ENCODE measurements at places on chromosomes 2 and 18.

DNA sequence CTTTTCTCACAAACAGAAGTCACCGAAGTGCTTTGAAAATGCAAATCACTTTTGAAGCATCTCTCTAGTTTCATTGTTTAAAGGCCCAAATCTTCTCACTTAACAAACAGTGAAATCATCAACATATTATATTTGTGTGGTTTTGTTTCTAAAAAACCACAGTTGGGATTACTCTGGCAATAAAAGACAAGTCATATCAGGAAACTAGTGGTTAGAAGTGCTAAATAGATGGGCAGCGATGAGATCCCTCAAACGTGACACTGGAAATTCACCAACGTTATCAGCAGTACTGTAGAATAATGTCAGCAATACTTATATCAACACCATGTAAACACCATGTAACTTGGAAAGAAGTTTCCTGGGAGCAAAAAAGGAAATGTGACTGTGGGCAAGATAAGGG is 893.5 kb downstream of the SUCLG1 start:
- no peak for DNase-seq

DNA sequence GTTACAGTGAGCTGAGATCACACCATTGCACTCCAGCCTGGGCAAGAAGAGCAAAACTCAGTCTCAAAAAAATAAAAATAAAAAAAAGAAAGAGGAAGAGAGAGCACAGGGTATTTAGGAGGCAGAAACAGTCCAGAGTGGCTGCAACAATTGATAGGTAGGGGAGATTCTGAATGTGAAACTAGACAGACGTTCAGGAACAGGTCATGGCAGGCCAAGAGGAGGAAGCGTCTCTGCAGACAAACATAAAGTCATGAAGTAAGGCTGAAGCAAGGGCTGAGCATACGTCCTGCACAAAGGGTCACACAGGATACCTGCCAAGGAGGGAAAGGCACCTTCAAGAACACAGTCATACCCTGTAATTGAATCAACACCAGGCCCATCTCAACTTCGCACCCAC is 64.1 kb upstream of the ZNF532 start:
- no peak for DNase-seq

- no peak for DNase-seq
Measured at GRCh38 chr2:22967756-22968155, 417.2 kb upstream of the KLHL29 start.

- peak; percentile 22 for DNase-seq
Measured at GRCh38 chr2:66364495-66365333, 70.2 kb upstream of the MEIS1 start.

DNA sequence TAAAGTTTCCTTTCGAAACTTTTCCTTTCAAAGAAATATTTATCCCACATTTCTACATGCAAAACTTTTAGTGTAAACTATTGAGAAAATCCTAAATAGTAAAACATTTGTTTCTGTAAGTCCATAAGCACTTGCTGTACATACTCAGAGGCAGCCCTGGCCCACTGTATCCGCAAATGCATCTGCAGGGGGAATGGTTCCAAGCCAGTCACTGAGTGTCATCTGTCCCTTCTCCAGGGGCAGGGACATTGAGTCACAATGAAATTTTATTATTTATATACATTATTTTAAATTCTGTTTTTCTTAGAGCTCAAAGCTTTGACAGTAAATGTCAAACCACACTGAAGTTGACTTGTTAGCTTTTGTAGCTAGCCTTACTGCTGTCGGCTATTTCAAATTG is 367.2 kb downstream of the MTX2 start:
- no peak for DNase-seq

DNA sequence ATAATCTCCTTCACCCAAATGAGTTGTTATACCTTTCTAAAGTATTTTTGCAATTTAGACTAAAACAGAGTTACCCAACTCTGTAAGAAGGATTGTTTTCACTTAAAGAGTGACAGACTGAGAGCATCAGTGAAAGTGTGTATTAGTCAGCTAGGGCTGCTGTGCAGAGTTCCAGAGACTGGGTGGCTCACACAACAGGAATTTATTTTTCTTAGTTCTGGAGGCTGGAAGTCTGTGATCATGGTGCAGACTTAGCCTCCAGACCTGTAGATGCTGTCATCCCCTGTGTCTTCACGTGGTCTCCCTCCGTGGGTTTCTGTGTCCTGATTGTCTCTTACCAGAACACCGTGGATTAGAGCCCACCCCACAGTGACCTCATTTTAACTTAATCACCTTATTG is 40.0 kb downstream of the BCL2L11 start:
- no peak for DNase-seq

DNA sequence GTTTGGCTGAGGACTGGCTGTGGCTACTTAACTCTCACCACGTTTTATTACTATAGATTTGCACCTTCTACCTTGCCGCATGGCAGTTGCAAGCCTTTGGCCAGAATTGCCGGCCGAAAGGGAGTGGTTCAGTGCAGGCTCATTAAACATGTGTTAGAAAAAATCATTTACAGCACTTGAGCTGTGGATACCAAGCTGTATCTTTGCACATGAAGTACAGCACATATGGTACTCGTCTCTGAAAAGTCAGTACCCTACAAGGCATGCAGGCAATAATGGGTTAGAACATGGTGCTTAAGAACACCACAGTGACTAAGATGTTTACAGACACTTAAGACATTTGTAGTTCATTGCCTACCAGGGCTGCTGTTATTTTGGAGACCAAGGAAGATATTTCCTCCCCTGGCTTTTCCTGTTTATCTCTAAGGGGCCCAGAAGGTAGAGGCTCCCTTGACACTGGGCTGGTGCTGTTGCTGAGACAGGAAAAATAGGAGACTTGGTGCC is 103.1 kb downstream of the ZNF532 start:
- no peak for DNase-seq

DNA sequence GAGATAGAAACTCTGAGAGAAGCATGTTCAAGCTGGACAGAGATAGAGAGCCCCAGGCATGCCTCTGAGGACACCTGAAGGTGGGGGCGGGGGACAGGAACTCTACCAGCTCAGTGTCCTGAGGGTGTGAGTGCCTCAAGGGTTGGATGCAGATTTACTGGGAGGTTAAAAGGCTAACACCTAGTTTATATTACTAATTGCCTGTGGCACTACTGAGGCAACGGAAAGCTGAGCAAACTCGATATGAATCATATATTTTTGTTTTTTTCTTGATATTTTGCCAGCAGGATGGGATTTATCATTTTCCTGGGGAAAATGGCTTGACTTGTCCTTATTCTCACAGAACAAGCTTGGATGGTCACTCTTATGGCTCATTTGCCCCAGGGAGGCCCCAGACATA is 319.5 kb downstream of the ALK start:
- no peak for DNase-seq

DNA sequence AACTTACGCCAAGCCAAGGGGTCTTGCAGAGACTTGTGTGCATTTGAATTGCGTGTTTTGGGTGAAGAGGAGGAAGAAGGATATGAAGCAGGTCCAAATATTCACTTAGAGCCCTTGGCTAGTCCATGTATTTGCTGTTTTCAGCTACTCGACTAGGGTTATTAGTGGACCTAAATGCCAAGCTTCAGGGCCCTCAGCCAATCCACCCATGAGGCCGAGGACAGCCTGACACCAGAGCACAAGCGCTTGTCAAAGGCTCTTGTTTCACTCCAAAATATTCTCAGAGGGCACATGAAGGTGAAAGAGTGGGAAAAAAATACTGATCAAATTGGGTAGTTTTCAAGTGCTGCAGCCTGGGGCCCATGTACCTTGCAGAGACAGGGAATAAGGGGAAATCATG is 174.8 kb upstream of the ACAA2 start:
- no peak for DNase-seq

DNA sequence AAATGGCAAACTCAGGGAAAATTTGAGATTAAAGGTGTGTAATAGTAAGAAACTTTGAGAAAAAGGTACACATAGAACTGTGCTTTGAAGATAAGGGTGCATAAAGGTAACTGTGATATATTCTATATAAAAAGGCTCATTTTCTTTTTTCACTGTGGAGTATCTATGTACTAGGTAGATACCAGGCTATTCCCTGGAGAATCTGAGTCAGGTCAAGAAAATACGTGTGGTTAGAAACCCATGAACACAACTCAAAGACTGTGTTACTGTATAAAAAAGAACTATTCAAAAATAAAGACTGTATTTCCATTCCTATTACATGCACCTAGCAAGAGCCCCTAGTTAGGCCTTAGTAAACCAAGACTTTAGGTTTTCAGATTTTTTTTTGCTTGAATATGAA is 100.1 kb upstream of the GRB14 start:
- no peak for DNase-seq

- no peak for DNase-seq
Measured at GRCh38 chr2:81234711-81235110, 930.2 kb upstream of the LRRTM1 start.

- no peak for DNase-seq
Measured at GRCh38 chr18:8868276-8868675, 162.9 kb downstream of the MTCL1 start.

- no peak for DNase-seq
Measured at GRCh38 chr2:10763461-10763800, 42.0 kb downstream of the ATP6V1C2 start.

DNA sequence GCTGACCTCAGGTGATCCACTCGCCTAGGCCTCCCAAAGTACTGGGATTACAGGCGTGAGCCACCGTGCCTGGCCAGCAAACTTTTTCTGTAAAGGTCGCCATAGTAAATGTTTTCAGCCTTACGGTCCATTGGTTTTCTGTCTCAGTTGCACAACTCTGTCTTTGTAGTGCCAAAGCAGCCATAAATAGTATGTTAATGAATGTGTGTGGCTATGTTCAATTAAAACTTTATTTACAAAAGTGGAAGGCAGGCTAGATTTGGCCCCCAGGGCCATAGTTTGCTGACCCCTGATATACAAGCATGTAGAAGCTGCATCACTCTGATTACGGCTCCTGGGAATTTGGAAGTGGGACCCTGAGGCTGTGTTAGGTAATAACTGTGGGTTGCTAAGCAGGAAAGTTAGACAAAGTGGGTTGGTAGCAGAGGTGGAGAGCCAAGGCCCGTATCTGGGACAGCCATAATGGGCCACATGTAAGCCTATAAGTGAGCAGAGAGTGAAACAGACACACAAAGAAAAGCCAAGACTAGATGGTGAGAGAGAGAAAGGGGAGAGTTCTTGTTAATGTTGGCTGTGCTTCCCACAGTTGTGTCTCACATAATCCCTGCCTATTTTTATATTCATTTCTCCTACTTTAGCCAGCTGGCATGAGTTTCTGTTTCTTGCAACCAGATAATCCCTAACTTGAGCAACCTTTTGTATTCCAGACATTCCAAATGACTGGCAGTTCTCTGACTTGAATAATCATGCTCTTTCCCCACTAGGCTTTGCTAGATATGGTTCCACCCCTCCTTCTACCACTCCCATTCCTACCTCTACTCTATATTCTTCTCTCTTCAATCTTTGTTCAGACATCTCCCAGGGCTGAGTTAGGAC is 223.3 kb upstream of the STON1 start:
- no peak for DNase-seq

DNA sequence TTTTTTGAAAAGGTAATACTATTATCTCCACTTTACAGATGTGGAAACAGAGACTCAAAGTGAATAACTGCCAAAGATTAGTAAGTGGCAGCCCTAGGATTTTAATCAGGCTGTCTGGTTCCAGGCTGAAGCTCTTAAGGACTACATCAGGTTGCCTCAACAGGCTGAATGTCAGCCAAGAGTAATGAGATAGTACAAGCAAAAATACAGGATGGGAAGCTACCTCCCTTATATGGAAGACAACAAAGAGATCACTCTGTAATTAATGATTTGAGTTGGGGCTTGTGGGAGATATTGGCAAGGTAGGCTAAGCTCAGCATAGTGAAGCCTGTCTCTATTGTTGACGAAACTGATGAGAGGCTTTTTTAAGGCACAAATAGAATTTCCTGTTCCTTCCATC is 323.1 kb downstream of the KCNJ3 start:
- no peak for DNase-seq

DNA sequence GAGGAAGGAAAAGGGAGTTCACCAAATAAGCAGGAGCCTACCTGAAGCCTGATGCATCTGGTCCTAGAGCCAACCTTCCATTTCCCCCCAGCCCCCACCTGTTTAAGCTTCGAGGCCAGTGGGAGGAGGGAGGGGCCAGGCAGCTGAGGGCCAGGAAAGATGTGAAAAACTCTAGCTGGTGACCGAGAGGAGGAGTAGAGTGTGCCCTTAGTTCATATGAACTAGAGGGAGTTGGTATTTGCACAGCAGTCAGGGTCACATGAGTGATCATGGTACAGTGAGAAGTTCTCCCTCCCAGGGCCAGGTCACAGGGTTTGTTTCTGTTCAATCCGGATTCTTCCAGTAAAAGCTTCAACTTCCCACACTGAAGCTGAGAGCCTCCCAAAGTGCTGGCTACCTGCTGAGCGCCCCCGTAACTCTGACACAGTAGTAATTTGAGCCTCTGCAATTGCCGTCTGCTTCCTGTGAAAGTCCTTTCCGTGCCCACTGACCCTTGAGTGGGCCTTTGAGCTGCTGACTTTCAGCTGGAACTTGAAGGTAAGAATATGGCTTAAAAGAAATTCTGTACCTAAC is at the start of gene SULT1C2:
SULT1C2 (plus strand) TSS at position 362 of the 573 bp plus-strand sequence. CDS start 4,773 bp downstream, outside the sequence.
- DNase-seq: no peak

- no peak for DNase-seq
Measured at GRCh38 chr2:69087912-69088240, 74.9 kb downstream of the ANTXR1 start.

- no peak for DNase-seq
Measured at GRCh38 chr2:180442860-180443644, 436.0 kb upstream of the CWC22 start.

- DNase-seq: no peak
Measured at GRCh38 chr18:49944663-49945062, 131.3 kb upstream of the ACAA2 start.

GRCh38 chr2:134075204-134075603 is 178.7 kb upstream of the MGAT5 start:
- DNase-seq: no peak

GRCh38 chr18:55982992-55983391 is 395.0 kb upstream of the TCF4 start:
- DNase-seq: no peak

- no peak for DNase-seq
Measured at GRCh38 chr18:78934003-78934402, 45.6 kb upstream of the SALL3 start.

DNA sequence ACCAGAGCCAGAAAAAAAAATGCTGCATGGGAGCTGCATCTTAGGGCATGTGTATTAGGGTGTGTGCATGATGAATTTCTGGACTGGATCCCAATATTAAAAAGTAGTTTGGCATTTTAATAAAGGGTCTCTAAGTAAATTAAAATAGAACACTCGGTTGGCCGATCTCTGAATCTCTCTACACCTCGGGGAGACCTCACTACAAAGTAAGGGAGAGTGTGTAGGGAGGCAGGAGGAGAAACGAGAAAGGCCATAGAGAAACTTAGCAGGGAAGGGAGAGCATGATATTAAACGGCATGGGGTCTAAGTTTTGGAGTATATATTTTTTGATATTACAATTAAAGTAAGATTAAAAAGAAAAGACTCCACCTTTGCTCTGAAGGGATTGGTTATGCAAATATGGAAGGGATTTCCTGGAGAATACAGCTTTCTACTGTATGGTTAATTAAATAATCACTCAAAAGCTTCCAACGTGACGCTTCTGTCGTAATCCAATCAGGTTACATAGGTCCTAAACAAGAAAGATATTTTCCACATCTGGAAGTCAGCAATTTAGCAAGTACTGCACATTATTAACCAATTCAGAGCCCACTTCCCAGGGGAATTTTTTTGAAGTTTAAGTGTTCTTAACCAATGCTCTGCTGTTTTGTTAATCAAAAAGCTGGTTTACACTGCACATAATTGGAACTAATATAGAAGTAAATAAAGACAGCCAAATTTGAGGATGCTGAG is 1.0 kb upstream of the ZEB2 start:
- no peak for DNase-seq
